ENCODE measurements at places on chromosomes 12 and 14. TPM values are rescaled to one million over a fixed set of nuclear protein-coding genes. Genes with fewer than 3 reads are reported as not detected.

DNA sequence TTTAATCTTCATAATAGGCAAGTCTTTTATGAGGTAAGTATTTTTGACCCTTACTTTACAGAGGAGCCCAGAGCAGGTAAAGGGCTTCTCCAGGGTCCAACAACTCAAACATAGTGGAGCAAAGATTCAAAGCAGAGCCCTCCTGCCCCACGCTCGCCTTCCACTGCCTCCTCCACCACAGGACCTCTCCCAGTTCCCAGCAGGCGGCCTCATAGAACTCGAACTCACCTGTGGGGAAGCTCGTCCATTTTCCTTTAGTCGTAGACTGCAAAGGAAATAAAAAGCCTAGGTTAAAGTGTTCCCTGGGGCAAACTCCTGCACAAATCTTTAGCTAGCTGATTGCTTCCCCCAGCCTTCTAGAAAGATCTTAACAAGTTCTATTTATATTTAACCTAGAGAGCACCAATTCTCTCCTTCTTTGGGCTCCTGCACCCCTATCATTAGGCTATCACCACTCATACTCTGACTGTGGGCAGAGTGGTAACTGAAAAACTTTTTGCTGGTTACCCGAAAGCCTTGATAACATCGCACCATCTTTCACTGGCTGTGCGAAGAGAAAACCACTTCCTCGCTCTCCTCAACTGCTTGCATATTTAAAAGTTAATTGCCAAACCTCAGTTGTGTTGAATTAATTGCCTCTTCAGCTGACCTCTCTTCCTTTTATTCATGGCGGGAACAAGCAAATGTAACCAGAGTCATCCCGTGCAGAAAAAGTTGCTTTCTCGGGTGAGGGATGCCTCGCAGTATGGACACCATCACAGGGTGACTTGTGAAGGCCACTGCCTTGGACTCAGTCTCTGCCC, 299.6 kb downstream of the DPF3 start:
- no peaks in the 10 kb centered on the region for H3K27me3 ChIP-seq
- no peaks in the 10 kb centered on the region for H3K36me3 ChIP-seq
- DNase-seq: no peak
- no peak overlapping the region for H3K4me3 ChIP-seq
- no peak overlapping the region for H3K27ac ChIP-seq
- no peaks in the 10 kb centered on the region for H3K4me1 ChIP-seq

DNA sequence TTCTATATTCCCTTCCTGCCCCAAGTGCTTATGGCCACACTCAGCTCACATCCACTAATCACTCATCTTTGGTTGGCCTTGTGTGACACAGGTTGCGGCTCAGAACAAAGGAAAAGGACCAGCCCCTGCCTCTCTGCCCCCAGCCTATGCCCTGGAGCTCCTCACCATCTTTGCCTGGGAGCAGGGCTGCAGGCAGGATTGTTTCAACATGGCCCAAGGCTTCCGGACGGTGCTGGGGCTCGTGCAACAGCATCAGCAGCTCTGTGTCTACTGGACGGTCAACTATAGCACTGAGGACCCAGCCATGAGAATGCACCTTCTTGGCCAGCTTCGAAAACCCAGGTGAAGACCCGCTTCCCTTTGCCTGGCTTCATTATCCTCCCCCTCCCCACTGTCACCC, 15.8 kb upstream of the OAS2 start:
- H3K4me1 ChIP-seq: no peaks in the 10 kb centered on the region
- no peak overlapping the region for H3K4me3 ChIP-seq
- H3K27ac ChIP-seq: no peak overlapping the region
- no peaks in the 10 kb centered on the region for H3K27me3 ChIP-seq
- no peaks in the 10 kb centered on the region for H3K36me3 ChIP-seq

DNA sequence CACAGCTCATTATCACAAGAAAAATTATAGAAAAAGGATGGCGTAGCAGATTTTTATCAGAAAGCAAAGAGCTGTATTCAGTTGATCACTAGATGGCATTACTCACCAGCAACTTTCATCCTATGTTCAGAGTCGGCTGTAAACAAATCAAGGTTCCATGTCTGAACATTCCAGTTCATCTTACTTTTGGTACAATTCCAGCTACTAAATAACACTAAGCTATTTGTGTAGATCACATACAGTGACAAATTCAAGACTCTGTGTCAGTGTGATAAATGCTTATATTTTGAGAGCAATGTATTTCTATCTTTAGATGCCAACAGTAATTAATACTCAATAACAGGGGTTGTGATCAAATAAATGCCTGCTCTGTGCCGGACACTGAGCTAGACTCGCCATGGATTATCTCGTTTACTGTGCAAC, 30.1 kb downstream of the NRDE2 start:
- no peaks in the 10 kb centered on the region for H3K27me3 ChIP-seq
- no peak overlapping the region for H3K27ac ChIP-seq
- no peak overlapping the region for H3K4me3 ChIP-seq
- no peak for DNase-seq
- H3K36me3 ChIP-seq: no peaks in the 10 kb centered on the region
- H3K4me1 ChIP-seq: peaks cover 21% of the 10 kb centered on the region

DNA sequence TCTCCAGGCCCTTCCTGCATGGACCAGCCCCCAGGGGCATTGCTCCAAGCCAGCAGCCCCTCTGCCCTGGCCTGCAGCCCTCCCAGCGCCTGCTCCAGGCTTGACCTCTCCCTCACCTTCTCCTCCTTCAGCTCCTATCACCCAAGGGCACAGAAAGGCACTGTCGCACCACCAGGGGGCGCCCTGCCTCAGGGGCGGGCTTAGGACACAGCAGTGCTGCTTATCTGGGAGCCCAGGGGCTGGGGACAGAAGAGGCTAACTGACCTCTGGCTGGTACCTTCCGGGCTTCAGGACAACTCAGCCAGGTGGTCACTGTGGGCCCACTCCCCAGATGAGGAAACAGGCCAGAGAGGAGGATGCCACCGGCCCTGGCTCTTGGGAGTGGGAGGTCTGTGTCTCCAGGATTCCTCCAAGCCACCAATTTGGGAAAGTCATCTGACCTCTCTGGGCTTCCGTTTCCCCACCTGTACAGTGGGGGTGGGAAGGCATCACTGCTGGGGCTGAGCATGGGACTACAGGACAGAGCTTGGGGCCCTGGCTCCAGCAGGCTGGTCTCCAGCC, 25.3 kb upstream of the GPR132 start:
- peaks cover 61% of the 10 kb centered on the region for H3K27me3 ChIP-seq
- peak; percentile 76 for DNase-seq
- no peak overlapping the region for H3K4me3 ChIP-seq
- peaks cover 18% of the 10 kb centered on the region for H3K4me1 ChIP-seq

DNA sequence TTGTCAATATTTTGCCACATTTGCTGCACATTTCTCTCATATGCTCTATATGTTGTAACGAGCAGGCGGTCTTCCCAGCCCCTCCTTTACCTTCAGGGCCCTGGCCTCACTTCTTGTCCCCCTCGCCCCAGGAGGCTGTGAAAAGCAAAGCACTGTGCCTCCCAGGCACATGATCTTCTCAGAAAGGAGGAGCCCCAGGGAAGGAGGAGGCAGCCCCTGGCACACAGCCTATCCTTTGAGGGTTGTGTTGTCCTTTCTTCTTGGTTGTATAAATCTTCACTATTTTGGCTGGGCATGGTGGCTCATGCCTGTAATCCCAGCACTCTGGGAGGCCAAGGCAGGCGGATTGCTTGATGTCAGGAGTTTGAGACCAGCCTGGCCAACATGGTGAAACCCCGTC, 77.0 kb downstream of the PPP2R5C start:
- no peak for DNase-seq
- no peaks in the 10 kb centered on the region for H3K4me1 ChIP-seq
- no peaks in the 10 kb centered on the region for H3K27me3 ChIP-seq
- no peaks in the 10 kb centered on the region for H3K36me3 ChIP-seq
- no peak overlapping the region for H3K27ac ChIP-seq
- H3K4me3 ChIP-seq: no peak overlapping the region

GRCh38 chr12:122125452-122126341, 47.1 kb downstream of the MLXIP start:
- no peak overlapping the region for H3K4me3 ChIP-seq
- no peaks in the 10 kb centered on the region for H3K27me3 ChIP-seq
- no peak overlapping the region for H3K27ac ChIP-seq
- H3K4me1 ChIP-seq: peaks cover 6% of the 10 kb centered on the region

DNA sequence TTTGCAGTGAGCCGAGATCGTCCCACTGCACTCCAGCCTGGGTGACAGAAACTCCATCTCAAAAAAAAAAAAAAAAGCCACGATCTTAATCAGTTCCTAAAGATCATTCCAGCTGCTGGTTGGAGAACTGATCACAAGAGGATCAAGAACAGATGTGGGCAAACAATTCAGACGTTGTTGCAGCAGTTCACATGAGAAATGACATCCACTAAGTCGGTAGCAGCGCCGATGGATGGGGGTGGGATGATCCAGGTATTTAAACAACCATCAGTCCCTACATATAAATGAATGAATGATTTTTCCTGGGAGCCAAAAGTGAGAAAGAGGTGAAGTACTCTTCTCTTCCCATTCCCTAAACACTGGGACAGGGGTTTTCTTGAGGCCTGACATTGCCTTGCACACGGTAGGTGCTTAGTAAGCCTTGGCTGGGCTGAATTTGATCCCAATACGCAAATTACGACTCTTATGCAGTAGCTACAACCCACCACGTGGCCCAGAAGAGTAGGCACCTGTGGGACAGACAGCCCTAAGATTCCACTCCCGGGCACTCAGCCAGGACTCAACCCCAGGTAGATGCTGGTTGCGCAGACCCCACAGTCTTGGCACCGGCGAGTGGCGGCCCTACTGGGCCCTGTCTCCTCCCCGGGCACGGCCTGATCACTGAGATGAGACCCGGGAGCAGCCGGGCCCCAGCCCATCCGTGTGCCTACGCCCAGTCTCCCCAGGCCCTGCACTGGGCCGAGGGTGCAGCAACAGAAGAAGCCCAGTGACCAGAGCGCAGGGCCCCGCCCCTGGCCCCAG, 565 bp downstream of the SPRYD3 start:
- no peak for DNase-seq
- H3K4me1 ChIP-seq: no peaks in the 10 kb centered on the region
- no peaks in the 10 kb centered on the region for H3K36me3 ChIP-seq
- peak overlapping the region; percentile 56 for H3K4me3 ChIP-seq
- H3K27ac ChIP-seq: peak overlapping the region; percentile 62
- no peaks in the 10 kb centered on the region for H3K27me3 ChIP-seq

GRCh38 chr14:70208380-70208779, 19.6 kb upstream of the SLC8A3 start:
- H3K4me3 ChIP-seq: no peak overlapping the region
- no peaks in the 10 kb centered on the region for H3K36me3 ChIP-seq
- H3K4me1 ChIP-seq: no peaks in the 10 kb centered on the region
- no peak for DNase-seq
- H3K27ac ChIP-seq: no peak overlapping the region

DNA sequence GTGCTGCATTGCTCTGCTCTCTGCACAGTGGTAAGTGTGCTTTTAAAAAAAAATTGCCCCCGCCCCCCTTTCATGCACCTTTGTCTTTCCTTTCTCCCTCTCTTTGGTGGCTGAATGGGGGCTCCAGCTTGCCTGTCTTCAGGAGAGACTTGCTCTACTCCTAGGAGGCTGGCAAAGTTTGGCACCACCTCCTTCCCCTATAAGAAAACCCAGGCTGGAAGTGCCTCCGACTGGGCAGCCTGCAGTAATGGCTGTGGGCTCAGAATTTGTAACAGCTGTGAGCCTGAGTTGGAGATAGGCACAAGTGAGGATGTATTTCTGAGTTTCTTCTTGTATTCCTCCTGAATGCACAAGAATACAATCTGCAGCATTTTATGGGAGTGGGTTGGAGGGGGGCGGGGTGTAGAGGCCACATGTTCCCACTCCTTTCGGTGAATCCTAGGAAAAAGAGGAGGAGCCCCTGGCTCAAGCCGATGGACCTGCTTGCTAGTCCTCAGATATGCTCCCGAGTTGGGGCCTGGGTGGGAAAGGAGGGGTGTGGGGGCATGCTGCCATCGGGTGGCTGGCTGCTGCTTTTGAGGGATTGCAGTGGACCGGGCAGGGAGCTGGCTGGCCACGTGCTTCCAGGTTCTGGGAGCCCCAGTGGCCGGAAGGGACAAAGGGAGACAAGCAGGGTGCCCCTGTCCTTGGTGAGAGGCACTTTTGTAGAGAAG, 124.3 kb downstream of the TSPAN9 start:
- H3K27me3 ChIP-seq: peaks cover 38% of the 10 kb centered on the region
- H3K4me3 ChIP-seq: peak overlapping the region; percentile 52
- H3K36me3 ChIP-seq: no peaks in the 10 kb centered on the region
- peaks cover 13% of the 10 kb centered on the region for H3K4me1 ChIP-seq
- no peak for DNase-seq
- H3K27ac ChIP-seq: no peak overlapping the region

DNA sequence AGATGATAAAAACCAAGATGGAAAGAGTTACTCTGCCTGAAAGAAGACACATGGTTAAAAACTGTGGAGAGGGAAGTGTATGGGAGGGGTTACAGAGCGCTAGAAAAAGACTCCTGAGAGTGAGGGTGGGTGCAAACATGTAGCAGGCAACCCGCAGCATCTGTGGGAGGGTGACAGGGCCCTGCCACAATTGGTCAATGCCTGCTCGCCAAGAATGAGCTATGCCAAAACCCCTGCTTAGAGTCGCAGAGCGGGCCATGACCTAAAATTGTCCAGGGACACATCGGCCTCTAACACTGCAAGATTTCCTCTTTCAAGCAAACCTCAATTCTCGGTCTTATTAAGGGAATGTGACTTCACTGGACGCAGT, 700 bp downstream of the PRKAG1 start:
- H3K27ac ChIP-seq: peak overlapping the region; percentile 85
- H3K4me1 ChIP-seq: no peaks in the 10 kb centered on the region
- DNase-seq: no peak

GRCh38 chr12:19045426-19045825, 84.1 kb upstream of the PLEKHA5 start:
- H3K4me1 ChIP-seq: no peaks in the 10 kb centered on the region
- H3K27ac ChIP-seq: no peak overlapping the region
- H3K27me3 ChIP-seq: no peaks in the 10 kb centered on the region
- no peaks in the 10 kb centered on the region for H3K36me3 ChIP-seq
- no peak for DNase-seq
- no peak overlapping the region for H3K4me3 ChIP-seq

DNA sequence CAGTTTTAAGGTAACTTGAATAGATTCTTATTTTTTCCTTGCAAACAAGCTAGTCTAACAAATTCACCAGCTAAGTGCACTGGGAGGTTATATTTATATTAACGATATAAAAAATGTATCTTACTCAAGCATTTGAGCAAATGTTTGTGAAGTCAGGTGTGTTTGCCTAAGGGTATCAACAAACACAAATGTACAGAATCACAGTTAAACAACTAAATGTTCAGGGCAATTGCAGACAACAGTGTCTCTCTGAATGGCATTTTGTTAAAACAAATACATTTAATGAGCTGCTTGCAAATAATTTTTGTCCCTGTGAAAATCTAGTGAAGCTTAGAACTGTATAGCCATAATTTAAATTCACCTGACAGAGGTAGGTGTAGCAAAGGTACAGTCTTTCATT, 28.2 kb upstream of the FLRT2 start:
- H3K27ac ChIP-seq: no peak overlapping the region
- no peak for DNase-seq
- no peaks in the 10 kb centered on the region for H3K27me3 ChIP-seq

TMEM52B gene
- not detected for total RNA-seq

WIF1 gene
- total RNA-seq: 7.8 TPM

CCDC198 gene
- not detected for total RNA-seq
